Brain pericyte (primary cell): ENCODE measurements at places on chromosomes 16 and 17.

DNA sequence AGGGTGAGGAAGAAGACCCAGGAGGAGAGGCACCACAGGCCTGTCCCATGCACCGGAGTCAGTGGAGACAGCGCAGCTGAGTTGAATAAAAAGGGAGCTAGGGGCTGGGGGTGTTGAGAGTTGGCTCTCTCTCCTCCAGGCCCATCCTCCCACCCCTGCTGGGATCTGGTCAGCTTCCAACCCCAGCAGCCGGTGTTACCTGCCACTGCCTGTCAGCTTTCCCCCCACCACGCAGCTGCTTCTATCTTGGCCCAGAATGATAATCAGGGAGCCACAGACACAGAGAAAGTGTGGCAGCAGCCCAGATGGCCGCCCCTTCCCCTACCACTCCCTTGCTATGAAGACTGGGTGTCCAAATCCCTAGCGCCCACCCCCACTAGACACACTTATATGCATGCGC, 120.6 kb upstream of the RPL38 start:
- no peak for DNase-seq

GRCh38 chr17:1539811-1540210, 22.8 kb downstream of the PITPNA start:
- DNase-seq, result no peak

- no peak for DNase-seq
These were observed 3.4 kb upstream of the SLC5A10 start for GRCh38 chr17:18948476-18949006.

GRCh38 chr16:25411396-25412081, 153.9 kb upstream of the ZKSCAN2 start:
- no peak for DNase-seq

DNA sequence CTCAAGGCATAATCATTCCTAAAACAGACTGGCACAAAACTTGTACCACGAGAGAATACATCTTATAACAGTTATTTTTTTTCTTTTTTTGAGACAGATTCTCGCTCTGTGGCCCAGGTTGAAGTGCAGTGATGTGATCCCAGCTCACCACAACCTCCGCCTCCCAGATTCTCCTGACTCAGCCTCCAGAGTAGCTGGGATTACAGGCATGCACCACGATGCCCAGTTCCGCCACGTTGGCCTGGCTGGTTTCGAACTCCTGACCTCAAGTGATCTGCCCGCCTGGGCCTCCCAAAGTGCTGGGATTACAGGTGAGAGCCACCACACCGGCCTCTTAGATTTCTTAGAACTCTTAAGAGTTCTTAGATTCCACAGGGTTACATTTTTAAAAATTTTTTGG, 4.1 kb downstream of the NUFIP2 start:
- DNase-seq, result no peak

DNA sequence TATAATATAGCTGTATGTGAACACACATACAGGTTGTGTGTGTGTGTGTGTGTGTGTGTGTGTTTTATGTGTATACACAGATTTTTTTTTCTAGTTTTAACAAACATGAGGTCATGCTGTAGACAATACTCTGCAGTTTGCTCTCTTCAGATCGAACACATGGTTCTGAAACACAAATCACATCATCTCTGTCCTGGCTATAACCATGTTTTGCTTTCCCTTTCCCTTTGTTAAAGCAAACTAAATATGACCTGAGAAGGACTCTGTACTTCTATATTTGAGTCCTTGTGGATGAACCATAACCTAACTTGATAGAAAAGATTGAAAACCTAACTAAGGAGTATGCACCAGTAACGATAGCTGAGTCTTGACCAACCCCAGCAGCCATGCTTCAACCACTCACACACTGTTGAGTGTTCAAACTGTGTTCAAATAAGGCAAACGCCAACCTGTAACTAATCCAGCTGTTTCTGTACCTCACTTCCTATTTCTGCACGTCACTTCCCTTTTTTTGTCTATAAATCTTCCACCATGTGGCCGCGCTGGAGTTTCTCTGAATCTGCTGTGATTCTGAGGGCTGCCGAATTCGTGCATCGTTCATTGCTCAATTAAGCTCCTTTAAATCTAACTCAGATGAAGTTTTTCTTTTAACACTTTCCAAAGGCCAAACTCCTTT, 303.8 kb downstream of the HS3ST3B1 start:
- DNase-seq, result no peak

DNA sequence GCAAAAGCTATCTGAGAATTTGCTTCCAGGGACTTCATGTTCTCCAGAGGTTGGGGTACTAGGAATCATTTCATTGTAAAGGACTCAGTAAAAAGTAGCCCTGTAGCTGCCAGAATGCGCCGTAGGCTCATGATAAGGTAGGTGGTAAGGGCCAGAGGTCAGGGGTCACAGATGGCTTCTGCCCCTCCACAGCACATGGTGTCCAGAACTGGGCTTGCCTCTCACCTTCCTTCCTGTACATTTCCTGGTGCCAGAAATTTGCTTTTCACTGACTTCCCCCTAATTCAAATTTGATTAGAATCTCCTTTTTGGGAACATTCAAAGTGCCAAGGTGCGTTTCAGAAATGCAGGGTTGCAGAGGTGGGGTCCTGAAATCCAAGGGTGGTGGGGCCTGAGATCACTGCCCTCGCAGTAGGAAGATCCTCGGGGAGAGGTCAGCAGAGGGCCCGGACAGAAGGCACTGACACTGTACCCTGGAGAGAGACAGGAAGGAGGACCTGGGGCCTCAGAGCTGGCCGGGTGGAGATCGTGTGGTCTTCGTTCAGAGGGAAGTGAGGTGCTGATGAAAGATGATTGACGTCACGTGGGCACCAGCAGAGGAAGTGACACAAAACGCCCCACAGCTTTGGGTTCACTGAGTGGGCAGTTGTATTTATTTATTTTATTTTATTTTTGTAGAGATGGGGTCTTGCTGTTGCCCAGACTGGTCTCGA, 25.5 kb upstream of the METRNL start:
- DNase-seq, result no peak

GRCh38 chr17:47622180-47622549, 27.6 kb upstream of the KPNB1 start:
- no peak for DNase-seq

GRCh38 chr16:1732071-1732470, 26.1 kb downstream of the MAPK8IP3 start:
- DNase-seq, result no peak

DNA sequence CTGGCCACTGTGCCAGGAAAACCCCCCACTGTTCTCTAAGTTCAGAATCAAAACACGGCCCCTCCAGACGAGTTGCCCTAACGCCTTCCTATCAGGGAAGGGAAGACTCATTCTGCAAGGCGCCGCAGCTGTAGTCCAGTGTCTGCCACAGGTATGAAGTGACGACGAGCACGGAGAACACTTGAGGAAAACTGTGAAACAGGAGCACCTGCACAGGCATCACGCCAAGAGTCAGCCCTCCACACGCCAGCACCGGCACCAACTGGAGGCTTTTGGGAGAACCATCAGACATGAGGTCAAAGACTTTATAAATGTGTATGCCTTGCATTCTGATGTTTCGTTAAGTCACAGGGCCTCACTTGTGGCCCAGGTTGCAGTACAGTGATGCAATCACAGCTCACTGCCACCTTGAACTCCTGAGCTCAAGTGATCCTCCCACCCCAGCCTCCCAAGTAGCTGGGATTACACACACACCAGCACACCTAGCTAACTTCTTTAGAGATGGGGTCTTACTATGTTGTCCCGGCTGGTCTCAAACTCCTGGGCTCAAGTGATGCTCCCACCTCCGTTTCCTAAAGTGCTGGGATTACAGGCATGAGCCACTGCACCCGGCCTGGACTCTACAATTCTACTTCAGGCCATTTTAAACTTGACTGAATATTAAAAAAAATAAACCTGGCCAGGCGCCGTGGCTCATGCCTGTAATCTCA, 22.9 kb downstream of the KLHDC4 start:
- no peak for DNase-seq
